ENCODE measurements at places on chromosomes 13 and 19.

DNA sequence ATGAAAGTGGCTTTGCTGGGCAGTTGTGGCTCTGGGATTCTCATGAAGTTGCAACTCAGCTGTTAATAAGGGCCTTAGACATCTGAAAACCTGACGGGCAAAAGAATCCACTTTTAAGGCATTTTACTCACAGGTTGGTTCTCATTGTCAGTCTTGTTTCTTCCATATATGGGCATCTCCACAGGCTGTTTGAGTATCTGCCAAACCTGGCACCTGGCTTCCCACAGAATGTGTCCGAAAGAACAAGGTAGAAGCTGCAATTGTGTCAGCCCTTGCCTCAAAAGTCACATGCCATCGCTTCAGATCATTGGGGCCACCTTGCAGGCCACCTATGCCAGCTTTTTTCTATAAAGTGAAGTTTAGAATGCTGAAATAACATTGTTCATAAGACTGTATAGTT is 102.4 kb downstream of the KCTD12 start:
- DNase-seq = no peak

GRCh38 chr19:57759096-57759495 is 10.4 kb upstream of the ZNF586 start:
- no peak for DNase-seq

GRCh38 chr19:8456064-8456463 is 11.3 kb downstream of the HNRNPM start:
- DNase-seq = no peak

DNA sequence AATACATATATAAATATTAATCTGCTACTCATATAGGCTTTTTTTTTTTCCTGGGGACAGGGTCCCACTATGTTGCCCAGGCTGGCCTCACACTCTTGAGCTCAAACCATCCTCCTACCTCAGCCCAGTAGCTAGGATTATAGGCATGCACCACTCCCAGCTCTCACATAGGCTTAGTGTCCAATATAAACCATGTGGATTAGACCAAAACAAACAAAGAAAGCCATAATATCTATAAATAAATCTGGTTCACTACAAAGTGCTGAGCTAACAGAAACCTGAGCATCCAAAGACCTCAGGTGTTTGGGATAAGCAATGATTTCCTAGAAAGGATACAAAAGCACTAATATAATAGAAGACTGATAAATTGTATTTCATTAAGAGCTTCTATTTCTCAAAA is 26.0 kb downstream of the TBC1D4 start:
- DNase-seq = no peak

DNA sequence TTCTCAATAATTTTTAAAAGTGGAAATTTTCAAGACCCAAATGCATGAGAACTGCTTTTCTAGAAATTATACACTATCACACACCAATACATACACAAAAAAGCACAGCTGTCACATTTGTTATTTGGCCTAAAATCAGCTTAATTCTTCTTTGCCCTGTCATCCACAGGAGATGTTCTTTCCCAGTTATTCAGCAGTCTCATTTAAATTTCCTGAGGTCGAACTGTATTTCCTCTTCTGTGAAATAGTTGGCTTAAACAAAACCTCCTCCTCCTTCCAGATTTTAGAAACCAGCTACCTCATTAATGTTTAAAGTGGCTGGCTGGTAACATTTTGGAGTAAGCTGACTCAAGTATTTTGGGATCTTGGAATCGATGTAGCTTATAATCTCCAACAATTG is 39.1 kb downstream of the SMAD9 start:
- no peak for DNase-seq

DNA sequence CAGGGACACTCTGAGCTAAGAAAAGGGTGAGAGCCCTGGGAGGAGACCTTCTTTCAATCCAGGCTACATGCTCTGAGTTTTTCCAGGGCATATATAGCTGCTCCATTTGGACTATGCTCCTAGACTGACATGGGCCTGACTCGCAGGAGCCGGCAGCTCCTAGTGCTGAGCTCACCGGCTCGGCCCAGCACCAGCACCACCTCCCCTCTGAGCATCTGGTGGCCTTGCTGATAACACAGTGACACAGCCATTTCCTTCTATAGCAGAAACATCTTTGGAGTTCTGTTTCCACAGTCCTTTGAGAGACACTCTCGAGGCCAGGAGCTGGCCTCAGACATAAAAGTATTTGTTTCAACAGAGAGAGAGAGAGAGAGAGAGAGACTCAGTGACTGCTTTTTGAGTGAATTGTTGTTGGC is 184.9 kb downstream of the TM9SF2 start:
- DNase-seq = no peak

DNA sequence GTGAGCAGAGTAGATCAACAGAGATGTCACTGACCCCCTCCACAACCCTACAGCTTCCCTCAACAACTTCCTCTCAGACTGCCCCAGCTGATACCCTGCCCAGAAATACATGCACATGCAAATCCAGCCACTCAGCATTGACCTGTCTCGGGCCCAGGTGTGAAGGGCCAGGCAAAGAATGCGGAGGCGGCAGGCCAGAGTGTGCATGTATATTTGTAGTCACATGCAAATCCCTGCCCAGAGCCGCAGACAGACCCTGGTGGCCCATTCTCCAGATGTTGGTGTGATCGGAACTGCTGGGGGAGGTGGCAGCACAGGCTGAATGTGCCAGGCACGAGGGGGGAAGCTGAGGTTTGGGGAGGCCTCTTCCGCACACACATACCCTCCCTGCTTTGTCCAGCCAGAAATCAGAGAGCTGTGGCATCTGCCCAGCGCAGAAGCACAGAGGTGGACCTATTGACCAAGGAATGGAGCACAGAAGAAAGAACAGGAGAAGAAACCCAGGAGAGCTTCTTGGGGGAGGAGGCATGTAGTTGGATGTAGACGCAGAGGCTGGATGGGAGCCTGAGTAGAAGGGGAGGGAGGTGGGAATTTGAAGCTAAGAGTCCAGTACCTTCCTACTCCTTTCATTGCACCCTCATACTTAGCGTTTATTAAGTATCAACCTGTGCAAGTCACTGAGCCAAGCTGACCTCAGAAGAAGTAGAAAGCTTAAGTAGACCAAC is 14.4 kb downstream of the MEF2B start:
- DNase-seq = no peak

DNA sequence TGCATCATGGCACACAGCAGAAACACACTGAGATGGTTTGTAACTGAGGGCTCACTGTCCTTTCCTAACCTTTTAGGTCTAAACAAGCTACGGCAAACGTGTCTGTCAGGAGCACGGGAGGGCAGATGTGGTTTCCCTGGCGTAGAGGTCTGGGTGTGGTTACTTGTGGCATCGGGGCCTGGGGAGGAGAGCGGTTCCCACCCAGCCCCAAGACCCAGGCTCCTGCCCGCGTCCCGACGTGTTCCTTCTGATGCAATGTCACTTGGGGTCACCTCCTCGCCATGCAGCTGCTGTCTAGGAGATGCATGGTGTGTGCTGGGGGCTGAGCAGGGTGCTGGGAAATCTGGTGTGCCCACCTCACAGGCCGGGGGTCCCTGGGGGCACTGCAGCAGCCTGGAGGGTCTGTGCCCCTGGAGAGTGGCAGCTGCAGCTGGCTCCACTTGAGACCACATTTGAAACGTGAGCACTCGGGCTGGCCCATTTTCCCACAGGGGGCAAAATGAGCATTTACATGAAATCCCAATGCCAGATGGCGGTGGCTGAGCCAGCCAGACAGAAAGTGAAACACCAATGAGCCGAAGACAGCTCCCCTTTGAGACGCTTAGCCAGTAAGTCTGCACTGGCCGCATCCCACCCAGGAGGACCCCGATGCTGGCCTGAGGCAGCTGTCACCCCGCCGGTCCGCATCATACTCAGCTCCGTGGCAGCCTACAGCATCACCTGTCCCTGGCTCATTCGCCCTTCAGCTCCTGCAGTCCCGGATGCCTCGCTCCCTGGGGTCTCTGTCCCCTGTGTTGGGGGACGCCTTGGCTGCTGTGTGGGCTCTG is 22.3 kb upstream of the MYDGF start:
- no peak for DNase-seq

- no peak for DNase-seq
Observed at GRCh38 chr13:73417012-73417615, 358.3 kb downstream of the KLF5 start.

GRCh38 chr19:1863638-1864479 is 480 bp upstream of the KLF16 start:
- DNase-seq = peak; percentile 89

GRCh38 chr13:50153401-50153800 is 138.2 kb downstream of the KCNRG start:
- no peak for DNase-seq

DNA sequence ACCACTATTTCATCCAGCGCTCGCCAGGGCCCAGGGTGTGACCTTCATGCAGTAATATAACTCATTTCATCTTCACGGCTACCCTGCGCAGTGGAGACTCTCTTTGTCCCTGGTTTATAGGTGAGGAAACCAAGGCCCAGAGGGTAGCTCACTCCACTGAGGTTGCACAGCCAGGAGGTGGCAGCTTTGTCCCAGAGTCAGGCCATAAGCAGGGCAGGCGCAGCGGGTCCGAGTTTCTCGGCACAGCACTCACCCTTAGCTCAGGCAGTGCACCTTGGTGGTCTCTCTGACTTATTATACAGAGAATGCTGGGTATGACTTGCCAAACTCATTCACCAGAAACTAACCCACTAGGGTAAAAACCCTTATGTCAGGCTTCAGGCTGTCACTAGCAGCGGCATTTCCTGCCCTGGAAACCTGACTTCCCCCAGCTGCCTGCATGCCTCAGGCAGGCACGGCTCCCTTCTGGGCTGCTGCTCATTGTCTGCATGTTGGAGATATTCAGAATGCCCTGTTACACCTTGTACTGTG is 24.5 kb downstream of the PPP5C start:
- DNase-seq = no peak

GRCh38 chr19:45954156-45954555 is 19.5 kb downstream of the NOVA2 start:
- no peak for DNase-seq

GRCh38 chr19:33470040-33470330 is 51.6 kb downstream of the PEPD start:
- DNase-seq = no peak

DNA sequence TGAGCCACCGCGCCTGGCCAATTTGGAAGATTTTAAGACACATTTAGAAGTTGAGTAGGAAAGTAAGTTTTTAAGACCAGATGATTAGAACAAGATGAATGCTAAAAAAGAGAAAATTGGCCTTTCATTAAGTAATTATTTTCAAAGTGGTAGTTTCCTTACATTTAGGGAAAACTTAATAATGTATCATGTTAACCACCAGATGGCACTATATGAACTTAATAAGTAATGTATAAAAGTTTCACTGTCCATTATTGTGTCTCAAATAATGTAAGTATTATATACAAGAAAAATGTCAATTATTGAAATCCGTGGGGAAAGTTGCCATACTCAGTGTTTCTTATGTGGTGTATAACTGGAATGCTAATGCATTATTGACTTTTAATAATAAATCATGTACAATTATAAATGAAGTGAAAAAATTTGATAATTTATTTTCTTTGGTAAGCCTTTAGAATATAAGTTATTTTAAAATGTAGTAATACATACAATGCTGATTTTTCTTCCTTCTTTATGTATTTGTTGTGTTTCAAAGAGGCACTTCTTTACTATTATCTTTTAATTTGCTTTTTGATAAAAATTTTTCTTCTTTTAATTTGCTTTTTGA is 29.2 kb downstream of the COG6 start:
- DNase-seq = no peak

- no peak for DNase-seq
Observed at GRCh38 chr19:16045171-16045570, 31.1 kb upstream of the TPM4 start.

DNA sequence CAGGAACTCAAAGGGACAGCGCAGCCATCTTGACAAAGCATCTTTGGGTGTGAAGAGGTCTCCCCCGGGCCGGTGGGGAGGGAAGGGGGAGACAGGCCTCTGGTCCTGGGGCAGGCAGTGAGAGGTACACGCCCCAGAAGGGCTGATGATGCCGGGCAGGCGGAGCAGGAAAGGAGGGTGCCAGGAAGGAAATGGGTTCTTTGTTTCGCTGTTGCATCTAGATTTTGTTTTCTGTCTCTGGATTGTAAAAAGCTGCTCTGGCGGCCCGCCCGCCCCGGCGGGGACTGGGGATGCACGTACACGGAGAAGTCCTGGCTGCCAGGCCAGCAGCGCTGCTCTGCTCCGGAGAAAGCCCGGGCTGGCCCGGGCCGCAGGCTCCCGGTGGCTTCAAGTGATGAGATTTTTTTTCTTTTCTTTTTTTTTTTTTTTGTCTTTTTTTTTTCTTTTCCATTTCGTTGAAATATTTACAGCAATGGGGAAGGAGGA is 13.2 kb upstream of the ASF1B start:
- DNase-seq = peak; percentile 41

DNA sequence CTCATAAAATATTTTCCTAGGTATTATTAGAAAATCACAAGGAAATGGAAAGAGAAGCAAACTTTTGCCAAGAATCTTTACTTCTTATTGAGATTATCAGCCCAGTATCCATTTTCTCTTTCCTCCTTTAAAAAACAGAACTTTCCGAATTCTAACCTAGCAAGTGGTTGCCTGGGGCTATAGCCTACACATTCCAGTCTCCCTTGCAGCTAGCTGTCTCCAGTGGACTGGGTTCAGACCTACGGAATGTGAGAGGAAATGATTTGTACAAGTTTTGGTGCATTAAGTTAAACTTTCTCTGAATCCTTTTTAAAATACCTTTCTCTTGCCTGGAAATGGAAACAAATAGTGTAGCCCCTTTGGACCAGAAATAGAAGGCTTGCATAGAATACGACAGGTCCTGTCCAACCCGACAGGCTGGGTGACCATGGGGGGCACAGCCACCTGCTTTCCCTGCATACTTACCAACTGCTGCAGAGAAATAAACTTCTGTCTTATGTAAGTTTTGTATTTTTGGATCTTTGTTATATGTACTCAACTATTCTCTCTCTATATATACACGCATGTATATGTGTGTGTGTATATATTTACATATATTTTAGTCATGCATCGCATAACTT is 185.9 kb downstream of the NALCN start:
- no peak for DNase-seq

DNA sequence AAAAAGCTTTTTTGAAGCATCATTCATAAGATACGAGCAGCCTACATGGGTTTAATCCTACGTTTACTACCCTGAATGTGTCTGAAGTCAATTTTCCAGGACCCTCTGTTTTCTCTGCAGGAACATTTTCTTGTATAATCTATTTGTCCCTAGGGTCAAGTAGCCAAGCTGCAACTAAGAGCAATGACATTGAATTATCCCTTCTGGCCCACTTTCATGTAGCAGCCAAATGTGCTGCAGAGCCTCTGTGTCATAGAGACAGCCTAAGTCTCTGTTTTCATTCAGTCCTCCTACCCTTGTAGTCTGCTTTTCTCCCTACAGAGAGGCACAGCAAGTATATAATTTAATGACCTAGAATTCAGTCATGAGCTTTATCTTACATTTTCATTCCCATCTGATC is 82.1 kb downstream of the ZAR1L start:
- DNase-seq = no peak

DNA sequence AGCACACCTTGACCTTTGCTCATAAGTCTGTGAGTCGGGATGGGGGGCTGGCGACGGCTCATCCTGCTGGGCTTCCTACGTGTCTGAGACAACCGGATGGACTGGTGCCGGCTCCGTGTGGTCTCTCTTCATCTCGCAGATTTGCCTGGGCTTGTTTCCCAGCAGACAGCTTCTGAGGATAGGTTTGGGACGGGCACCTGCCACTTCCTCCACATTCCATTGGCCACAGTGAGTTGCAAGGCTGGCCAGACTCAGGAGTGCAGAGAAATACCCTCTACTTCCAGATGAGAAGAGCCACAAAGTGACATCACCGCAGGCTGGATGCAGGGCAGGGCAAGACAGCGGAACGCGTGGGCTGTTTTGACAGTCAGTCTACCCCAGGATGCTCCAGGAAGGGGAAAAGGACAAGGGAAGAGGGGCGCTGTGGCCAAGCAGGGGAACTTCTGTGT is 48.1 kb downstream of the IRS2 start:
- no peak for DNase-seq

All from T-helper 9 cell (primary cell).